ENCODE measurements at places on chromosomes 1 and 21.
A peak's percentile ranks its signal among the peaks of the same experiment; 100 is the strongest.

DNA sequence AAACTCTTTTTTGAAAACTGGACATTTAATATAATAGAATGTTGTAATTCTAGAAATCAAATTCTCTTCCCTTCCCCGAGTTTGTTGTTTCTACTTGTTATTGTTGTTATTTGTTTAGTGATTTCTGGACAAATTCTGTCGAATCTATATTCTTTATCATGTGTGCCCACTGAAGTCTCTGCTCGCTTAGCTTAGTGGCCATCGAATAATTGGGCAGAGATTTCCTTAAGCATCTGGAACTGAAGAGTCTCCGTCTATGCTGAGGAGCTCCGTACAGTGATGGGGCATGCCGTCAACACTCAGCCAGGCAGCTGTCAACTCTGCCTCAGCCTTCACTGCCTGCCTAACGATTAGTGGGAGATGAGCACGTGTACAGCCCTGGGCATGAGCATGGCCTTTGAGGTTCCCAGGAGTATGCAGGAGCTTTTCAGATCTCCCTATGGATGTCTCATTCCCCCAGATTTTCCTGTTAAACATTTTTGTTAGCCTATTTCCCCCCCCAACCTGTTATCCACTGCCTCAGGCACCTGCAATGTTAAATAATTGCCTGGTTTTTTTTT lies 66.8 kb downstream of the SLX9 start:
- DNase-seq, result no peak

DNA sequence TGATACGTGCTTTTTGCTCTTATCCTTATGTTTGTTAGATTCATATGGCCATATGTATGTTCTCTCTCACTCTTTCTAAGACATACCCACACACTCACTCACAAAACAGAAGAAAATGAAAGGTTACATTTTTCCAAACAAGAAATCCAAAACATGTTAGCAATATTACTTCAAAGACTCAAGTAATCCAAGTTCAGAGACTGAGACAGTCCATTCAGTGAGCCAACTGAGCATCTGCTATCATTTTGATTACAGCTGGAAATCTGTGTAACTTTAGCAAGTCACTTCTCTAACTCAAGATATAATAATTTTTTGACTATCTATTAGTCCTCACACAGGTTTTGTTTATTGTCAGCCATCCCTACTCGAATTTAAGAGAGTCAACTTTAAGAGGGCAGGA lies 218.9 kb downstream of the LHX8 start:
- DNase-seq, result no peak

- DNase-seq, result no peak
Measured at GRCh38 chr21:30083225-30083945, 83.2 kb downstream of the CLDN17 start.

DNA sequence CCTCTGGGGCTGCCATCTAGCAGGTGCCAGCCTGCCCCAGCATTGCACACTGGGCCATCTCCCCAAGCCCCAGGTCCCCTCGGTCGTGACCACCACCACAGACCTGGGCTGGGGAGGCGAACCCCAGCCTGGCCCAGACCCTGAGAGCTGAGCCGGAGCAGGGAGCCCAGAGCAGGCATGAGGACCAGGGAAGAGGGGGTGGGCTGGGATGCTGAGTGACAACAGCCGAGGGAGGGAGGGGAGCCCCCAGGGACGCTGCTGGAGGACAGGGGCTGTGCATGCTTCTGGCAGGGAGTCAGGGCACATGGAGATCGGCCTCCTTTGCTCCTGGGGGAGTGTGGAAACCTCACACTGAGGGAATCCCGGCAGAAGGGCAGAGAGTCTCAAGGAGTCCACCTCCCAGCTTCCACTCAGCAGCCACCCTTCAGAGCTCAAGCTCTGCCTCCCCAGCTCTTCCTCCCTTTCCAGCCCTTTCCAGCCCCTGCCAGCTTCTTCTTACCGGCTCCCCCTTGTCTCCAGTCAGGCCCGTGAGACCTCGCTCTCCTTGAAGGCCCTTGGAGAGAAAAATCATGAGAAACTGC lies 23.7 kb upstream of the PEF1 start:
- no peak for DNase-seq

DNA sequence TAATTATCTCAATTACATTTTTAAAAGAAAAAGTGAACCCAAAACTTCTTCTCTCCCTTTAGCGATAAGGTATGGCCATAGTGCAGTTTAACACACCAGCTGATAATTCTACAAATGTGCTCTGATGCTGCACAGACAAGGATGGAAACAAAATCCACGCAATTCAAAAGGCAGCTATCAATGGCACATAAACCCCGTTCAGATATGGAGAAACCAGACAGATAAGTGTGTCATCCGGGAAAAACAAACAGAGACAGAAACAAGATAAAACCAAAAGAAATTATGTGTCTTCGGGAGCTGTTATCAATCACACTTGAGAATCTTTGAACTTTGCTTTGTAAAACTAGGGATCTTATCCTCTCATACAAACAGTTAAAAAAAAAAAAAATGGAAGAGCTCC lies 73.6 kb downstream of the SIPA1L2 start:
- DNase-seq, result no peak

DNA sequence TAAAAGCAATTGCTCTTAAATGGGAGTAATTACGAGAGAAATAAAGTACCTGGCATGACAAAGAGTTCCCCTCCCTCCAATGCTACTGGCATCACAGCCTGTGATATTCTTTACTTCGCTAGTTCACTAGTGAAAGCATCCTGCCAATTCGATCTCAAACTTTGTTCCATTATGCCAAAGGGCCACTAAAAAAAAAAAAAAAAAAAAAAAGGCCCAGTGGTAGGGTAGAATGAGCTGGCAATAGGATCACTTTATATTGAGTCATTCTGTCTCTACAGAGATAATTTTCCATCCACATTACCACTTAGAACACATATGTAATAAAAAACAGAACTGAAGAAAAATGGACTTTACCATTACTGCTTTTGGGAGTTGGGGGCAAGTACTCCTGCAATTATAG lies 11.2 kb downstream of the PUM1 start:
- no peak for DNase-seq

DNA sequence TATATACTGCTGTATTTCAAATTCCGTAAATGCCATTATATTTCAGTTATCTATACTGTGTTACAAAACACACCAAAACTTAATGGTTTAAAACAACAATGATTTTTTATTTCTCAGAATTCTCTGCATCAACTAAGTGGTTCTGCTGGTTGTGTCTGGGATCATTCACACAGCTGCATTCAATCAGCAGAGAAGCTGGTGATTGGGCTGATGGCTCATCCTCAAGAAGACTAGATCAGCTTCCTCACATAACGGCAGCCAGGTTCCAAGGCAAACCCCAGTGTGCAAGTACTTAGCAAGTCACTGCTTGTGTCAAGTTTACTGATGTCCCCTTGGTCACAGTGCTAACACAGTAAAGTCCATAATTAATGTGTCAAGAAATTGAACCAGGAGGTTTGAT lies 86.3 kb upstream of the VANGL1 start:
- DNase-seq, result no peak

DNA sequence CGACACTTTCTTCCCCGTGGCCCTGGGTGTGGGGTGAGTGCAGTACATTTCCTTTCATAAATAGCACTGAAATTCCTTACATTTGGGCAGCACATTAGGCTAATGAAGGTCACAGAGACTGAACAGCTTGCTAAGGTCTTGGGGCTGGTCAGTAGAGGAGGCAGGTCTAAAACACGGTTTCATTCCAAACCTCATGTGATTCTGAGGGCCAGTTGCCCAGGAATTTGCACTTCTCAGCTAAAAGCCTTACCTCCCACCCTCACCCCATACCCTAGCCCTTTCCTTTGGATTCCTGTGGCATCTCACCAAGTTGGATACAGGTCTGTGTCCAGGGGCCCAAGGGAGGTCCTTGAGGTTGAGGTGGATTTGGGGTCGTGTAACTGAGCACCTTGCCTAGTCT lies 147.8 kb upstream of the CD34 start:
- DNase-seq, result no peak

DNA sequence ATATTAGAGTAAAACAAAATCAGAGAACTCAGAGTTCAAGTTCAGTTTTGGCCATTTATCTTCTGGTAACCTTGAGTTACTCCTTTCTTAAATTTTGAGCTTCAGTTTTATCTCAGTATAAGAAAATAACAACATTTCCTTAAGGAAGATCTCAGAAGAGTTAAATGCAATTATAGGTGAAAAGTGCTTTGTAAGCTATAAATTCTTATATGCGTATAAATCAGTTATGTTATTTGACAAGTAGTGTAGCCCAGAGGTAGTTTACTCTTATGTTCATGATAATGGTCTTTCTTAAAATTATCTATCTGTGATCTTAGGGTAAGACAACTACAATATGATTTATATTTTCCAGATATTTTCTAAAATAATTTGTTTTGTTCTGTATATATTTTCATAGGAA lies 89.8 kb downstream of the LHX9 start:
- DNase-seq, result no peak

DNA sequence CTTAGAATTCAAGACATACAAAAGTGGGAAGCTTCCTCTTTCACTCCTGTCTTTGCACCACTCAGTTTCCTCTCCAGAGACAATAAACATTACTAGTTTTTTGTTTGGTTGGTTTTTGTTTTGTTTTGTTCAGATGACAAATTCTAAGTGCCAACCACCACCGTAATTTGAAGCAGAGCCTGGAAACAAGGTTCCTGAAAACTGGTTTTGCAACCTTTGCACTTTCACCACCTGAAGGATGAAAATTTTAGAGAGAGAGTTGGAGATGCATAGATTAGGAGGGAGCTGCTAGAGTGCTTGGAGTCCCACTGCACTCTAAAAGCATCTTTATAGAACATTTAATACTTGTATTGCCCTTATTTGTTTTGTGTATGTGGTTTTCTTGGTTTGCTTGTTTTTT lies 20.2 kb upstream of the MGST3 start:
- no peak for DNase-seq

DNA sequence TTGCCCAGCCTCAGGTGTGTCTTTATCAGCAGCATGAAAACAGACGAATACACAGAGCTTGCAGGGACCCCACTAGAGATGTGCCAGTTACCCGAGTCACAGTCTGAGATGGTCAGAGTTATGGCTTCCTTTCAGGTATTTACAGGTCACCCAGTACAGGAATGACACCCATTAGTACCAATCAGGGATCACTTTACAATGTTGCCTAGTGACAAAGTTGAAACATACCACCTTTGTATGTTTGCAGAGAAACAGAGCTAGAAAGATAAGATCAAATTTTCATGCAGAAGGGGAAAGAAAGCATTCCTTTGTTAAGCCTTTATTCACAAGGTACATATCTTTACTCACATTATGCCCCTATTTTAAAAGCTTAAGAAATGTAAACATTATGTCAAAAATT lies 137.6 kb downstream of the RGS7 start:
- DNase-seq, result no peak

DNA sequence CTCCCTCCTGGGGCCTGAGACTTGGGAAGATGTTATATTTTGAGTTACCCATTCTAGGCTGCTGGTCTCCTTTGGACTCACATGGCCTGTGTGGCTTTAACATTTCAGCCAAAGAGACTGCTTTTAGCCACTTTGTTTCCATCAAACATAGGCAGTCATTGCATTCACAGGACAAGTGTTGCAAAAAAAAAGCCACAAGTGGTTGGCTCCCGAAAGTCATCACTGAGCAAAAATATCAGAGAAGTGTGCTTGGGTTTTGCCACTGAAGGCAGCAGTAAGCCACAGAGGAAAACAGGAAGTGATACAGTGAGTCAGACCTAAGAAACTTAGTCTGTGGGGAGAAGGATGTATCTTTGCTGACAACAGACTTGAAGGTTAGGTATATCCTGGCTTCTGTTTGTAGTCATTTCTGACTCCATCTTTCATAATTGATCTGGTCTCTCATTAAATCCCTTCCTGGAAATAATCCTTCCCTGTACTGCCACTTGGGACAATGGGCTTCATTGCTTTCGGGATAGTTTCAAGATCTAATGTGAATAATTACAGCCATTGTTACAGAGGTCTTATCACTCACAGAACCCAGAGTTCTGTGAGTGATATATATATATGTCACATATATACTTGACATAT lies 80.9 kb downstream of the COLGALT2 start:
- DNase-seq, result peak; percentile 25

DNA sequence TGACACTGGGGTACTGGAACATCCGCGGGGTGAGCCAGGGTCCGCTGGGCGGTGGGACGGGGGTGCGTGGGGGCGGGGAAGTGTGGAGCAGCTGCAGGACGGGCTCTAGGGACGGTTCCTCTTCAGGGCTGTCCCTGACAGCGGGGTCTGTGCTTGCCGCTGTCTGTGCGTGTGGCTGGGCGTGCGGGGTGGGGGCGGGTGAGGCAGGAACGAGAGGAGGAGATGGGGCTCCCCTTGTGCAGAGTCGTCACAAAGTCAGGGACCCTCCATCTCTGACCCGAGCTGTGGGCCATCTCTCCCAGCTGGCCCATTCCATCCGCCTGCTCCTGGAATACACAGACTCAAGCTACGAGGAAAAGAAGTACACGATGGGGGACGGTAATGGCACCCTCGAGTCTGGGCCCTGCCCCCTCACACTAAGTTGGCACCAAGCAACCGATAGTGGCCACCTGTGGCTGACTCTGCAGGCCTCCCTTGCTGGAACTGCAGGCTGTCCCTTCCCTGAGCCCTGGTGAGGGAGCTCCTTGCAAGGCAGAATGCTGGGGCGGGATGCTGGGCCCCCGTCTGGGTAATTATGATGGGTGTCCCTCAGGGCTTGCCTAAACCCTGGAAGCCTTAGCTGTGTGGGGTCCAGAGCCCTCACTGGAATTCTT lies 392 bp downstream of the GSTM2 start:
- no peak for DNase-seq

- DNase-seq, result no peak
Measured at GRCh38 chr1:75130865-75131564, 3.2 kb upstream of the LHX8 start.

All from GF-D8 (cell line).